ENCODE measurements at places on chromosomes 3 and 15. TPM values are rescaled to one million over a fixed set of nuclear protein-coding genes. Genes with fewer than 3 reads are reported as not detected.

Gene DUOX2
- not detected for total RNA-seq

Gene USP19
- total RNA-seq, result 56.6 TPM

Gene SKOR1
- total RNA-seq, result 2.7 TPM

Gene C3orf80
- total RNA-seq, result not detected

Gene SCAANT1
- total RNA-seq, result not detected

Gene FBXO40
- total RNA-seq, result not detected

Gene CKMT1A
- total RNA-seq, result not detected

Gene INAFM2
- 48.3 TPM for total RNA-seq

Gene LHFPL4
- not detected for total RNA-seq

Gene VIPR1
- total RNA-seq, result 33.4 TPM

Gene ALS2CL
- total RNA-seq, result 21.1 TPM

Gene SST
- total RNA-seq, result not detected

Gene TM4SF18
- total RNA-seq, result not detected

Gene IFT80
- total RNA-seq, result 26.1 TPM

Gene SI
- total RNA-seq, result not detected

Gene TOPAZ1
- not detected for total RNA-seq

Gene CSPG5
- total RNA-seq, result 0.21 TPM

Gene CTSH
- 109 TPM for total RNA-seq

Gene HMCES
- 55.3 TPM for total RNA-seq
